Breast epithelium (tissue), 4 donors: ENCODE measurements at places on chromosomes 6 and 20. TPM values are rescaled to one million over a fixed set of nuclear protein-coding genes. Genes with fewer than 3 reads are reported as not detected.
A peak's percentile ranks its signal among the peaks of the same experiment; 100 is the strongest.

DNA sequence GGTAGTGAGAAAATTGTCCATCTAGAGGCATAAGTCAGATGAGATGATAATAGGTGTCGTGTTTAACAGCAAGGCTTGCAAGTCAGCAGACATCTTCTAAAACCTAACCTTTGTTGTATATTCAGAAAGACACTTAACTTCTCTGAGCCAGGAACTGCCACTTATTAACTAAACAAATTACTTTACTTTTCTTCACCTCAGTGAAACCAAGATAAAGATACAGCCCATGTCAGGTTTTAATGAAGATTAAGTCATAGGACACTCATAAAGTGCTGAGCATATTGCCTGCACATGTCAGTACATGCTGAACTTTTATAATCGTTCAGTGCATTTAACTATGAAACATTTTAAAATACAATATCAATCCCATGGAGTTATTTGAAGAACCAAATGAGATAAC lies 286.8 kb downstream of the NKAIN2 start:
- DNase-seq: no peak
- no peaks in the 10 kb centered on the region for H3K27me3 ChIP-seq
- H3K27ac ChIP-seq: no peak overlapping the region
- H3K36me3 ChIP-seq: no peaks in the 10 kb centered on the region
- H3K4me3 ChIP-seq: no peak overlapping the region

DNA sequence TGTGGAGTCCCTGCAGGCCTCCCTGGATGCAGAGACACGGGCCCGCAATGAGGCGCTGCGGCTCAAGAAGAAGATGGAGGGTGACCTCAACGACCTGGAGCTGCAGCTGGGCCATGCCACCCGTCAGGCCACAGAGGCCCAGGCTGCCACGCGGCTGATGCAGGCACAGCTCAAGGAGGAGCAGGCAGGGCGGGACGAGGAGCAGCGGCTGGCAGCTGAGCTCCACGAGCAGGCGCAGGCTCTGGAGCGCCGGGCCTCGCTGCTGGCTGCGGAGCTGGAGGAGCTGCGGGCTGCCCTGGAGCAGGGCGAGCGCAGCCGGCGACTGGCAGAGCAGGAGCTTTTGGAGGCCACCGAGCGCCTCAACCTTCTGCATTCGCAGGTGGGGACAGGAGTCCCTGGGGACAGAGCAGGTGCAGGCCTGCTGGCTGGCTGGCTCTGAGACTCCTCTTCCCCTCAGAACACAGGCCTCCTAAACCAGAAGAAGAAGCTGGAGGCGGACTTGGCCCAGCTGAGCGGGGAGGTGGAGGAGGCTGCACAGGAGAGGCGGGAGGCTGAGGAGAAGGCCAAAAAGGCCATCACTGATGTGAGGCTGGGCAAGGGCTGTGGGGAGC lies 44.7 kb downstream of the MYH7B start:
- no peak overlapping the region for H3K27ac ChIP-seq
- no peak overlapping the region for H3K4me3 ChIP-seq
- H3K27me3 ChIP-seq: no peaks in the 10 kb centered on the region
- H3K4me1 ChIP-seq: no peaks in the 10 kb centered on the region

DNA sequence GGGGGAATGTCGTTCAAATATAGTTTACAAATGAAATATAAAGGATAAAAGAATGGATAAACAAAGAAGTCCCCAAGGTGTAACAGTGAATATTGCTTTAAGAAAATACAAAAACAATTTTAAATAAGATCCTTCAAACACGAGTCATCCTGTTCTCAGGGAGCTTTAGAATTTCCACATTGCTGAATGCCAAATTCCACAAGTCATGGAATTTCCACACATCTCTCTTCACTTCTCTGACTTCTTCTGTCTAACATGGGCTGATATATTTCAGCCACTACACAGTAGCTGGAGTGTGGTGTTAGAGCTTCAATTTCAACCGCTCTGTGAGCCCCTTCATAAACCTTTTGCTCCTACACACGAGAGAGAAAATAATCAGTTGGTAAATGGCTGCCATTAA lies 28.0 kb downstream of the IL22RA2 start:
- no peak for DNase-seq
- no peak overlapping the region for H3K27ac ChIP-seq
- H3K4me3 ChIP-seq: no peak overlapping the region
- no peaks in the 10 kb centered on the region for H3K4me1 ChIP-seq
- H3K27me3 ChIP-seq: no peaks in the 10 kb centered on the region
- H3K36me3 ChIP-seq: no peaks in the 10 kb centered on the region

- no peaks in the 10 kb centered on the region for H3K27me3 ChIP-seq
- no peak overlapping the region for H3K27ac ChIP-seq
- H3K36me3 ChIP-seq: no peaks in the 10 kb centered on the region
- no peak overlapping the region for H3K4me3 ChIP-seq
- H3K4me1 ChIP-seq: no peaks in the 10 kb centered on the region
Measured at GRCh38 chr6:56766806-56767178, 124.1 kb upstream of the DST start.

DNA sequence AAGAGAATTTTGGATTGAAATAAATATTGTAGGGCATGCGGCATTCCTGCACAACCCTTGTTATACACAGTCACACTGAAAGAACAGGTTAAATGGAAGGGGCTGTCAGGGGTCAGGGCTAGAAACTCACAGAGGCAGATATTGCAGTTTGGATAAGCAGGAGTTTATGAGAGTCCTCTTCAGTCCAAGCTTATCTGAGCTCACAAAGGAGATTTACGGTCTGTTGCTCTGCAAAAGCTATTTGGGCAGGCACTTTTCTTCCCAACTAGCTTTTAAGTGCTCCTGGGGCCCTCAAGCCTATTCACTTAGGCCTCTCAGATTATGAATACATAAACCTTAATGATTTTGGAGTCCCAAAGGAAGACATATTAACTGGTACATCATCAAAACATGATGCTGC lies 156.2 kb downstream of the SOX4 start:
- H3K27ac ChIP-seq: peak overlapping the region; percentile 1
- H3K27me3 ChIP-seq: no peaks in the 10 kb centered on the region
- no peaks in the 10 kb centered on the region for H3K4me1 ChIP-seq
- no peak for DNase-seq
- no peak overlapping the region for H3K4me3 ChIP-seq
- H3K36me3 ChIP-seq: no peaks in the 10 kb centered on the region

DNA sequence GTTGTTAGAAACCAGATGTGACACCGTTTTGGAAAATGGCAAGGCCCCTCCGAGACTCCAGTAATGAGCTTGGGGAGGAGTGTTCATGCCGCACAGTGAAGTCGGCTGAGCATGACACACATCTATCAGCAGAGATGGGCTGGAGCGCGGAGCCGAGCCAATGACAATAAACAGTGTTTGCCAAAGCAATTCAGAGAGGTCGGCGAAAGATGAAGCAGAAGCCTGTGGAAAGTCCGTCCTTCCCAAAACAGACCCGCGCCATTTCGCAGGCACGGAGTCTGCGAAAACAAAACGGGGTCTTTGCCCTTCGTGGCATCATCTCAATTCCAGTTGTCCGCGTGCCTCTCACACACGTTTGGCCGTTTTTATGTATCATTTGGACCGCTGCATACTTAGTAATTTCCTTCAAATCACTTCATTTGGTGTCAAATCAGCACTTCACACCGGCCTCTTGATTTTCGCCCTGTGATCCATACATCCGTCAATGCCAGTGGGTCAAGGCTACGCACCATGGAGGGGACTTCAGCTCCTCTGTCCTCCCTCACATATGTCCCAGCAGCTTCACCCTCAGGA lies 71.3 kb downstream of the SULF2 start:
- no peak overlapping the region for H3K4me3 ChIP-seq
- H3K27ac ChIP-seq: no peak overlapping the region
- DNase-seq: no peak

DNA sequence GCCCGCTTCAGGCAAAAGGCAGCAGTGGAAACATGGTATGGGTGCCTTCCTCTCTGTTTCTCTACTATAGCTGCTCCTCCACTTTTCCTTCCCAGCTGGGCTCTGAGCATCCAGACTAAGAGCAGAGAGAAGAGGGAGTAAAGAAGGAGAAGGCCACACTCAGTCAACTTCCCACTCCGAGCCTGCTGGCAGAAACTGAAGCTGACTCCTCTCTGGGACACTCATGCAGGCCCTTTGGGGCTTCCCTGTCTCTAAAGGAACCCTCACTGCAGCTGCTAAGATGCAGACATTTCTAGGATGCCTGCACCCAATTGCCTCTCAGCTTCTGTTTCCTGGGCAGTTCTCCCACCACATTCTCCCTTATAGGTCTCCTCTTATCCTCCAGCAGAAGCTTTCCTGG lies 88.9 kb downstream of the FRK start:
- H3K4me1 ChIP-seq: no peaks in the 10 kb centered on the region
- no peak for DNase-seq
- H3K36me3 ChIP-seq: no peaks in the 10 kb centered on the region
- no peak overlapping the region for H3K4me3 ChIP-seq

GRCh38 chr6:80148220-80148619 lies 41.7 kb downstream of the BCKDHB start:
- no peaks in the 10 kb centered on the region for H3K27me3 ChIP-seq
- no peak overlapping the region for H3K27ac ChIP-seq
- no peaks in the 10 kb centered on the region for H3K36me3 ChIP-seq
- DNase-seq: no peak

GRCh38 chr20:17938871-17939619 lies 29.5 kb downstream of the SNX5 start:
- H3K36me3 ChIP-seq: peaks cover 7% of the 10 kb centered on the region
- H3K27me3 ChIP-seq: no peaks in the 10 kb centered on the region
- DNase-seq: peak; percentile 47

DNA sequence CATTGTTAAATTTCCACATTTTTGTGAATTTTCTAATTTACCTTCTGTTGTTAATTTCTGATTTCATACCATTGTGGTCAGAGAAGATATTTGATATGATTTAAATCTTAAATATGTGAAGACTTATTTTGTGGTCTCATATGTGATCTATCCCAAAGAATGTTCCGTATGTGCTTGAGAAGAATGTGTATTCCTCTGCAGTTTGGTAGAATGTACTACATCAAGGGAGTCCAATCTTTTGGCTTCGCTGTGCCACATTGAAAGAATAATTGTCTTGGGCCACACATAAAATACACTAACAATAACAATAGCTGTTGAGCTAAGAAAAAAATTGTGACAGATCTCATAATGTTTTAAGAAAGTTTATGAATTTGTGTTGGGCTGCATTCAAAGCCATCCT lies 176.2 kb upstream of the PRND start:
- H3K4me1 ChIP-seq: no peaks in the 10 kb centered on the region
- H3K27me3 ChIP-seq: no peaks in the 10 kb centered on the region
- H3K4me3 ChIP-seq: no peak overlapping the region
- no peak overlapping the region for H3K27ac ChIP-seq

- no peaks in the 10 kb centered on the region for H3K36me3 ChIP-seq
- no peak for DNase-seq
- no peak overlapping the region for H3K27ac ChIP-seq
- H3K4me3 ChIP-seq: no peak overlapping the region
Measured at GRCh38 chr20:24729896-24730605, 219.0 kb upstream of the CST7 start.

DNA sequence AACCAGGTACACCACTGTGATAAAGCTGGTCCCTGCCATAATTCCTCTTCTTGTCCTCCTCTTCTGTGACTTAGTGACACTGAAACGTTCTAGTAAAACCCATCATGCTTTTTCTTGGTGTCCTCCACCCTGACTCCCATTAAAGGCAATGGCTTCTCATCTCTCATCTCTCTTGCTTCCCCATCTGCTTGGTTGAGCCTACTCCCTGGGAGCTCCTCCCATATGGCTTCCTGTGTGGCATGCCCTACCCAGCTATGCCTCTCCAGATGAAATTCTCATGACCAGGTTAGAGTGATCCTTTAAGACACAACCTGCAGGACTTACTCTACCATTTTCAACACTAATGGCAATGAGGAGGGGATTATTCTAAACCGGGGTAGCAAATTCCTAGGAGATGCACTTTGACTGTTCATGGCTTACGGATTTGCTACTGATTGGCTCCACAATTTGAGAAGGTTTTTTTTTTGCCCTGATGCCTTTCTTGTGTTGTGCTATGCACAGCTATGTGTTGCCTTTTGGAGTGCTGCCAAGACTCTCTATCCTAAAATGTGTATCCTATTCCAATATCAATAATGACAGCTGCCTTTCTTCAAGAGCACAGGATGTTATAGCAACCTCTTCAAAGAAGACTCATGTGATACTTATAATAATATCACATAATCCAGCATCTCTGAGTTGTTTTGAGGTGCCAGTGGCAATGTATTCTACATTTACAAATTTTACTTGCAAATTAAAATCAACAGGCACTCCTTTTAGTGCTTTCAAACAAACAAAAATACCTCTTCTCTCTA lies 6.1 kb downstream of the SIRPG start:
- H3K4me1 ChIP-seq: no peaks in the 10 kb centered on the region
- no peak overlapping the region for H3K4me3 ChIP-seq
- no peak overlapping the region for H3K27ac ChIP-seq
- H3K36me3 ChIP-seq: no peaks in the 10 kb centered on the region
- DNase-seq: no peak

DNA sequence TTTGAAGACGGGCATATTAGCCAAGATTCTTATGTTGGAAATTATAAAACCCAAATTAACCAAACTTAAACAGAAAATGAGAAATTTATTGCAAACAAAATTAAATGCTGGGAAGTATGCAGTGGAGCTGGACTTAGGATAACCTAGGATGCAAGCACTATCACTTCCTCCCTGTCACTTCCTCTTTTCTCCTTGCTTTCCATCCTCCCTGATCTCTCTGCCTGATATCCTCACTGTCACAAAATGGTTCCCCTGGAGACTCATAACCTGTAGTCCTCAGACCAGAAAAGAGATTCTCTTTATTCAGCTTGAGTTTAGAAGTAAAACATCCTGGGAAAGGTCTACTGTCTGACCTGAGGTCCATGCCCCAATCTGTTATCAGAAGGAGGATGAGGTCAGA lies 7.4 kb upstream of the KLHL32 start:
- H3K4me1 ChIP-seq: no peaks in the 10 kb centered on the region
- H3K27me3 ChIP-seq: no peaks in the 10 kb centered on the region
- H3K36me3 ChIP-seq: no peaks in the 10 kb centered on the region
- H3K27ac ChIP-seq: no peak overlapping the region
- H3K4me3 ChIP-seq: no peak overlapping the region

- H3K27ac ChIP-seq: no peak overlapping the region
- H3K27me3 ChIP-seq: no peaks in the 10 kb centered on the region
- no peaks in the 10 kb centered on the region for H3K36me3 ChIP-seq
- H3K4me1 ChIP-seq: no peaks in the 10 kb centered on the region
- H3K4me3 ChIP-seq: no peak overlapping the region
Measured at GRCh38 chr20:2946988-2947961, 74.0 kb downstream of the PTPRA start.

DNA sequence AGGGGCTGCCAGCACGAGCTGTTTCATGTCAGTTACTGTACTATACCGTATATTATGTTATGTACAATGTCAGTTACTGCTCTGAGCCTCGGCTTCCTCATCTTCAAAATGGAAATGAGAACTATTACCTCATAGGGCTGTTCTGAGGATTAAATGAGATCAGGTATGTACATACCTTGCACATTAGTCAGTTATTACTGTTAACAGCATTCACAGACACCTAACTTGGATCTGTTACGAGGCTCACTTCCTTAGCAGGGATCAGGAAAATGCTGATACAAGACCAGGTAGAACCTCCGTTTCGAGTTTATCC lies 69.7 kb upstream of the TBC1D7 start:
- no peak overlapping the region for H3K27ac ChIP-seq
- DNase-seq: no peak

Gene STK35
- 26.3 TPM for total RNA-seq

Gene ARMH2
- not detected for total RNA-seq

Gene UFL1
- total RNA-seq: 29.9 TPM
